T-cell (primary cell): ENCODE measurements at places on chromosomes 5 and 9.

DNA sequence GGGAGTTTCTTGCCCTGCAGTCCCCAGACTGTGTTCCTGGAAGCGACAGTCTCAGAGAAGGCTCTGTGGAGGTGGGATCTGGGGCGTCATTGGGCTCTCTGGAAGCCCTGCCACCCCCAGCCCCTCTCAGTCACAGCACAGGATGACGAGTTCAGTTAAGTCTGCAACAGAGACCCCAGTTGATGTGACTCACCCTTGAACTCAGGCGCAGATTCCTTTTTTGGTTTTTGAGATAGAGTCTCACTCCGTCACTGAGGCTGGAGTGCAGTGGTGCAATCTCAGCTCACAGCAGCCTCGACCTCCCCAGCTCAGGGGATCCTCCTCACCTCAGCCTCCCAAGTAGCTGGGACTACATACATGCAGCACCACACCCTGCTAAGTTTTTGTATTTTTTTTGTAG lies 8.3 kb downstream of the HRH2 start:
- DNase-seq = no peak

DNA sequence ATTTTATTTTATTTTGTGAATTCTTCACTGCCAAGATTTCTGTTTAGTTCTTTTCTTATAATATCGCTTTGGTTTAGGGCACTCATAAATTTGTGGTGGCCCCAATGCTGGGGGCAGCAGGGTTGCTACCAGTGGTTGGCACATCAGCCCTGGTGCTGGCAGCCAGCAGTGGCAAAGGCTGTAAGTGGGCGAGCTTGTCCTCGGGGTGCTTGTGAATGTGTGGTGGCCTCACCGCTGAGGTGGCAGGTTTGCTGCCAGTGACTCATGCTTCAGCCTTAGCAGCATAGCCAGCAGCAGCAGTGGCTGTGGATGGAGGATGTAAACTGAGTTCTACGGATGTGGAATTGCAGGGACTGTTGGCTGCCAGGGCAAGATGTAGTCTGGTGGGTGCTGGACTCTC lies 262.9 kb upstream of the DMAC1 start:
- DNase-seq = no peak

- DNase-seq = no peak
Observed at GRCh38 chr5:36040651-36041536, 25.8 kb downstream of the UGT3A2 start.

- no peak for DNase-seq
Observed at GRCh38 chr5:139177809-139178588, 20.2 kb downstream of the SIL1 start.

DNA sequence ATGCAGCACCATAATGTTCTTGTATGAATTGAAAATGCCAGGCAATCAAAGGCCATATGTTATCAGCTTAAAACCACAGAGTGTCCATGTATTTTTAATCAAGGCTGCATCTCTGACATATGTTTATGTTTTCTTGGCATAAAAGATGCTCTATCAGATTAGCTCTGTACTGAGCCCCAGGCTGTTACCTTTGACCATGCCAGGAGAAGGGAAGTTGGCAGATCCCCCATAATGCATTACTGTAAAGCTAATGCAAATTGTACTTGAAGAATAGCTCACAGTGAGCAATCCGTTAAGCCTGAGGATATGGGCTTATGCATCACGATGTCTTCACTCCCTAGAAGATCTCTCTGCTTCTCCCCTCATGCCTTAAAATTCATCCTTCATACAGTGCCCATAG lies 414.4 kb downstream of the BRINP1 start:
- DNase-seq = no peak

DNA sequence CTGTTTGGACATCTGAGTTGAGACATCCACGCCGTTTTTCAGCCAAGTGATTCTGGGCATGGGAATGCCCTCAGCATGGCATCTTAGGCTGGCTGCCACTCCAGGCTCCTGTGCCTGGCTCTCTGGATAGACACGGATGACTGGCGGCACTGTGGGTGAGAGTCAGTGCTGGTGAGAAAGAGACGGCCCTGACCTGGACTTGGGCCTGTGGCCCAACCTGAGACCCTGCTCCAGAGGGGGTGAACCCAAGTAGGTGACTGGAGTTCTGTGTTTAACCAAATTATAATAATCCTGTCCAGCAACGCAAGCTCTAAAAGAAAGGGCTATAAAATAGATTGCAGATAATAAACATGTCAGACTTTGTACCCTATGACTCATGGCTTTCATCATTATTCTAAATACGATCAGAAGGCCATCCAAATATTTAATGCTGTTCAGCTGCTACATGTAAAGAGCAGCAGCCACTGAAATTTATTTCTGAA lies 173.9 kb downstream of the HSPA4 start:
- no peak for DNase-seq

GRCh38 chr5:139870677-139871076 lies 75.1 kb downstream of the PSD2 start:
- DNase-seq = no peak

- no peak for DNase-seq
Observed at GRCh38 chr5:122322801-122323548, 10.9 kb downstream of the SNCAIP start.

DNA sequence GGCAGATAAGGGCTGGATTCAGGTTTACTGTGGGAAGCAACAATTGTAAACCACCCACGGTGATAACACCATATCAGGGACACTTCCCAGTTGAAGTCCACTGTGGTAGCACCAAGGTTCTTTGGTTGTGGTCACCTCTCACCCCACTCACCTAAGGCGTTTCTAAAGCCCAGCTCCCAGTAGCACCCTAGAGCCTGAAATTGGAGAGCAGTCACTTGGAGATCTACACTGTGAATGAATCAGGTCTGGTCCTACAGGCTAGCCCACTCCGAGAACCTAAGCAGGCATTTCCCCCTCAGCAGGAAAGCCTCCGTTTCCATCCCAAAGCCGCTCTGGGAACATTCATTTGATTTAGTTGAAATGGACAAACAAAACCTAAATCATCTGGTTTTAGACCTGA lies 191.3 kb downstream of the TTC39B start:
- no peak for DNase-seq

DNA sequence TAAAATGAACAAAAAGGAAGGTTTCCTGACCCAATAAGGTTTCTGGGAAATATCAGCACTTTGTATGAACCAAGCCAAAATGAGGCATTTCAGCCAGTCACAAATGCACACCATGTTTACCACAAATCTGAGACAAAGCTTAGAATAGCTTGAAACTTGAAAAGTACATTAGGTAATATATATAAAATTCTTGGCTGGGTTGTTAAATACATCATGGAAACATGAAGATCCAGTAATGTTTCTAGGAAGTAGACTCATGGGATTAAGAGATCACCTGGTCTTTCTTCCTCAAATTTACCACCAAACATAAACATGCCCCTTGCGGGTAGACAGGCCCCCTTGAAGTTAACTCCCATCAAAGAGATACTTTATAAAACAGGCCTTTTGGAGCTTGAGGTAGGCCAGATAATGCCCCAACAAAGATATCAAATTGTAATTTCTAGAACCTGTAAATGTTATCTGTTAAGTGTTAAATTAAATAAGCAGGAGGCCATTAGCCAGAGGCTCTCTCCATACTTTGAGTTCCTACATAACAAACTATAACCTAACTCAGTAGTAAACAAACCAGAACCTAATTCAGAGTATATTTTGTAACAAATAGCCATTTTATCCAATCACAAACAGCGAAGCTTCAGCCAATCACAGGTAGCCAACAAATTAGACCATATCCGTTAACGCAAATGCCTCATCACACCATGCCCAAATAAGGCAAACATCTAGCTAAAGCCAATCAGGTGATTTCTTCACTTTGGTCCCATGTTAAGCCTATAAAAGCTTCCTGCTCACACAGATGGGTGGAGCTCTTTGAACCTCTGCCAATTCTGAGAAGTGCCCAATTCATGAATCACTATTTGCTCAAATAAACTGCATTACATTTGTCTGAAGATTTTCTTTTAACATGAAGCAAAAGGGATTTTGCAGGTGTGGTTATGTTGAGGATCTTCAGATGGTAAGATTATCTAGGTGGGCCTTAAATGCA lies 127.9 kb upstream of the TARS1 start:
- DNase-seq = no peak

- no peak for DNase-seq
Observed at GRCh38 chr5:56594792-56595191, 220.6 kb upstream of the MAP3K1 start.

- no peak for DNase-seq
Observed at GRCh38 chr5:163993126-163993525, 487.7 kb downstream of the MAT2B start.

DNA sequence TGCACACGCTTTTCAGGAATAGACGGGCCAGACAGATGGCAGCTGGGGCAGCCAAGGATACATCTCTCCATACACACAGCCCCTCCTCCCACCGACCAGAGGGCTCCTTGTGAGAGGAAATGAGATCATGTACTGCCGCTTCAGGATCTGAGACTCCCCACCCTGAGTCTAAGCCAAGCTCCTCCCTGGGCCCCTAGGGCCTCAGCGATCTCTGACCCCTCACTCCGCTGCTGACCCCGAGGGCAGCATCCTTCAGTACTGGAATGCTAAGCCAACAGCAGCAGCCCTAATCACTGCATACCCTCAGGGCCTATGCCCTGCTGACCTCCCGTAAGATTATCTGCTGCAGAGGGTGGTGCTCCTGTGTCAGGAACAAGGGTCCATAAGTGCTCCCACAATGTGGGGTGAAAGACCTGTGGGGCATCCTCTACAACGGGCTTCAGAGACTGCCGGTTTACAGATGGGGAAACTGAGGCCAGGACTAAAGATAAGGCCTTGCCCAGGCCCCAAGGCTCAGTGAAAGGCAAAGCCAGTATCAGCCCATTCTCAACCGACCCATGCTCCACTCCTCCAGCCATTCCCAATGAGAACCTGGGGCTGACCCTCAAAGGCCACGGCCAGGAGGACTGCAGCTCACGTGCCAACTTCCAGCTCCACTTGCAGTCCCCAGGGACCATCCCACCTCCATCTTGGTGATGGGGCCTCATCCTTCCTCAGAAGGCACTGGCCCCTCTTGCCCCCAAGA lies 37.5 kb downstream of the BICD2 start:
- no peak for DNase-seq

- DNase-seq = no peak
Observed at GRCh38 chr5:9538504-9538903, 7.4 kb downstream of the SEMA5A start.

- no peak for DNase-seq
Observed at GRCh38 chr5:10623305-10623910, 59.5 kb downstream of the ANKRD33B start.

GRCh38 chr9:2343756-2344155 lies 277.8 kb upstream of the VLDLR start:
- no peak for DNase-seq

- no peak for DNase-seq
Observed at GRCh38 chr5:140344683-140345423, 1.6 kb downstream of the HBEGF start.

DNA sequence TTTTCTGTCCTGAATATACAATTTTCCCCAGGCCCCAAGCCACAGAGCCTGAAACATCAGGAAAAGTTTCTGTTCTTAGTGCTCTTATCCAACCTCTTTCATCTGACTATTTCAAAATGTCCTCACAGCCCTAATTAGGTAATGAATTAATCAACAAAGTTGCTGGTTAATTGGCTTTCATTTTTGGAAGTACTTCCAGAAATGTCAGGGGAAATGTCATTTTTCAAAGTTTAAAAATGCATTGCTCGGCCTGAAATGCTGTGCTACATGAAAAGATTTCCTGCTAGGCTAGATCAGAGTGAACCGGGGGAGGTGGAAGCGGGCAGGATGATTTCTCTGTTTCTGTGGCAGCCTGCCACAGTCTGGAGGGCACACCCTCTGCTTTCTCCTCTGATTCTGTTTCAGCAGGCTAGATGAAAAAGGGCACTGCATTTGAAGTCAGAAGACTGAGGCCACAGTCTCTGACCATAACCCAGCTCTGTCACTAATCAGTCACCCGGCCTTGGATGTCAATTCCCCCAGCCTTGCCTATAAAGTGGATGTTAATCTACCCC lies 55.9 kb upstream of the BARX1 start:
- DNase-seq = peak; percentile 13

GRCh38 chr9:109307380-109308240 lies 13.2 kb downstream of the EPB41L4B start:
- no peak for DNase-seq

- DNase-seq = no peak
Observed at GRCh38 chr9:84943482-84944050, 274.0 kb downstream of the NTRK2 start.

DNA sequence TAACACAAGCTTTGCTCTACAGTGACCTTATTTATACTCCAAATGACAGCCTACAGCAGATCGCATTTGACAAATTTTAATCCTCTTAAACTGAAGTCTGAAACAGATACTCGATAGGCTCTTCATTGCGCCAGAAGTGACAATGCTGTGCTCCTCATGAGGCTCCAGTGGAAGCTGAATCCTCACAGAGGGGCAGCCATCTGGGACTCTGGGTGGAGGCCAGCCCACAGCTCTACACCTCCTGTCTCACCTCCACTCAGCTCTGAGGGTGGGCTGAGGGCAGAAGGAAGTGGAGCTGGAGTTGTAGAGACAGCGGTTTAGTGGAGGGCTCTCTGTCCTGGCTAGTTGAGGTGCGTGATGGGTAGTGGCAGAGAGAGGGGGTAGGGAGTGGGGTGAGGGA lies 283.3 kb upstream of the ANKRD55 start:
- no peak for DNase-seq

- DNase-seq = no peak
Observed at GRCh38 chr9:133779081-133779480, 40.9 kb upstream of the SARDH start.

GRCh38 chr5:140556438-140556837 lies 835 bp downstream of the SRA1 start:
- no peak for DNase-seq

- DNase-seq = no peak
Observed at GRCh38 chr5:164934039-164934438, 1428.6 kb downstream of the MAT2B start.

DNA sequence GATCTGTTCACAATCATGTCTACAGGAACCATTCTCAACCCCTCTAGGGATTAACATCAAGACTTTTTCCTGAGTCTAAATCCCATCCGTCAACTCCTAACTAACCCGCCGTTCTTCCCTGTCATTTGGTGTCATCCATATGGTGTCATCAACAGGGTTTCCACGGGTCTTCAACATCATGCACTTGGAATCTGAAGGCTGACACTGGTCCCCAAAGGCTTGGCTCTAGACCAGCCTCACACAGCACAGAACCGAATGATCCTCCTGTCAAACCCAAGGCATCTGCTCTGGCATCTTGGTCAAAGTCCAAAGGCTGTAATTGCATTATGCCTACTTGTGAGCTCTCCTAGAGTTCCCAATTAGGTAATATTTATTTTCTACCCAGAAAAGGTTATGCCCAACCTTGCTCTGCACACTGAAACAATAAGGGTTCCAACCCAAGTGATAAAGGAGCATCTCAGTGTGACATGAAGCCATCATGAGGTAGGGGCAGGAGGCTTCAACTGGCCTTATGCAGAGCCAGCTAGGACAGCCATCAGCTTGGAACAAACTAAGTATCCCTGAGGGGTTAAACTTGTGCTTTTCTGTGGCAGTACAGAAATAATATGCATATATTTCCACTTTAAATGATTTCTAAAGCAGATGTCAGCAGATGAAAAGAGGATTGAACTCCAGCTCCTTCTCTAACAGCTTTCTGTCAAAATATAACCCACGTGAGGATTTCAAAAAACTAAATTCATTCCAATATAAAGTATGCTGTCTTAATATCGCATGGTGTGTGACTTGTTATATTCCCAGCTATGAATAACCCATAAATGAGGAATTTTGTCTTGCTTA lies 13.9 kb downstream of the ENC1 start:
- DNase-seq = no peak
